ENCODE measurements at places on chromosomes 3 and 15.

DNA sequence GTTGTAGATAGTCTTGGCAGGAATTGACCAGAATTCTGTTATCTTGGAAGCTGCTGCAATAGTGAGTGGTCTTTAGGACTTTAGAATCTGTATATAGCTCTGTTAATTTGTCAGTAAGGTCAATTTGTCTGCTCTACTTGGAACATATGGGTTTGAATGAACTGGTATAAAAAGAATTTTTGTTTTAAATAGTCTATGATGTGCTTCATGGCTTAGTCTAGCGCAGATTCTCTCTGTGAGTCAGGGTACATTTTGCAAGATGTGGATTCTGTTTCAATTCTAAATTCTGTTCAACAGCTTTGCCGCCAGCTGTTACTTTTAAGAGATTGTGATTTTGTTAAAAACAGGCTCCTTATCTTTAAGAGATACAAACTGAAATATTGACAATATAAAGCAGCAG is 135.9 kb upstream of the AGBL1 start:
- no peak for DNase-seq

GRCh38 chr3:166191411-166191810 is 354.2 kb upstream of the BCHE start:
- DNase-seq = no peak

DNA sequence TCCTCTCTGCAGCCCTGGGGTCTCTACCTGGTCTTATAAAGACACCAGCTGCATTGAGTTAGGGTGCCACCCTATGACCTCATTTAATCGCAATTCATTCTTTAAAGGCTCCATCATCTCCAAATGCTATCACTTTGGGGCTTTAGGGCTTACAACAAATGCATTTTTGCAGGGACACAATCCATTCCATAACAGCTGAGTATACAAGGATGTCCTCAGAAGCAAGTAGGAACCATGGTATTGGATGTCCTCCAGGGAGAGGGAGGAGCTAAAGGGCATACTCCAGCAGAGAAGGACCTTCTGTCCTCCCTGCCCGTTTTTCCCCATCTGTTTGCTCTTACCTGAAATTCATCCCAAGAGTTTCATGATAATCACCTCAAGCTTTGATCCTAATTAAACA is 30.3 kb downstream of the UMPS start:
- no peak for DNase-seq

DNA sequence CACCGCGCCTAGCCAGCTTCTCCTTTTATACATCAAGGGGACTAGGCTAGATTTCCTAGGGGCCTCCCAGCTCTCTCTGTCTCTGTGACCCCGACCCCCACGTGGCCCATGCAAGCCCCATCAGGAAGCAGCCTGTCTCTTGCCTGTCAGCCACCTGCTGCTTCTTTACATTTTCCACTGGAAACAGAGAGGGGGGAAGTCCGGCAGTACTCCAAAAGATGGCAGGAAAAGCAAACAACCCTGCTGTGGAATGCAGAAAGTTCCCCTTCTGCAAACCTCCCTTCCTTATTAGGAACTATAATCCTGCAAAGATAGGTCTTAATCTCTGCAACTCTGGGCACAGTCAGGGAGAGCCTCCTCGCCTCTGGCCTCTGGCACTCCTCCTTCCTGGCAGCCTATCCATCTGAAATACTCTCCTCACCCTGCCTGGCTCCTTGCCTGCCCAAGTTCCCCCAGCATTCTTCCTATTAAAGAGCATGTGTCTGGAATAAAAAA is 47.4 kb upstream of the HACD2 start:
- DNase-seq = no peak

GRCh38 chr3:187896646-187897045 is 151.4 kb upstream of the BCL6 start:
- no peak for DNase-seq

GRCh38 chr15:101600035-101600434 is 52.1 kb downstream of the TM2D3 start:
- DNase-seq = no peak

GRCh38 chr3:195558602-195559001 is 15.5 kb upstream of the PPP1R2 start:
- DNase-seq = no peak

DNA sequence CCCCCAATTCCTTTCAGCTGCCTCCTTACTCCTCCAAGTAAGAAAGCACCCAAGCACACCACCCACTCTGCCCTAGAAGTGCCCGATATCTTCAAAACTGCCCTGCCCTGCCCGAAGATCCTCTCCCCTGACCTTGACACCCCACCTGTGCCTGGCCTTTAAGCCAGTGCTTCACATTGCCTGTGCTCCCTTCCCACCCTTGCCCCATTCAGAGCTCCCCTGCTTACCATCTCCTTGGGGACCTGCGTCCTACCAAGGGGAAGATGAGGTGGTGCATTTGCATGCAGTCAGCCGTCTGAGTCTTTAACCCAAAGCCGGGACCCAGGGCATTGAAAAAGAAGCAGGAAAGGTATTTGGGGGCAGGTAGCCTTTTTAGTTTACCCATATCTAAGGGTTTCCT is 73.5 kb upstream of the SLCO3A1 start:
- no peak for DNase-seq

DNA sequence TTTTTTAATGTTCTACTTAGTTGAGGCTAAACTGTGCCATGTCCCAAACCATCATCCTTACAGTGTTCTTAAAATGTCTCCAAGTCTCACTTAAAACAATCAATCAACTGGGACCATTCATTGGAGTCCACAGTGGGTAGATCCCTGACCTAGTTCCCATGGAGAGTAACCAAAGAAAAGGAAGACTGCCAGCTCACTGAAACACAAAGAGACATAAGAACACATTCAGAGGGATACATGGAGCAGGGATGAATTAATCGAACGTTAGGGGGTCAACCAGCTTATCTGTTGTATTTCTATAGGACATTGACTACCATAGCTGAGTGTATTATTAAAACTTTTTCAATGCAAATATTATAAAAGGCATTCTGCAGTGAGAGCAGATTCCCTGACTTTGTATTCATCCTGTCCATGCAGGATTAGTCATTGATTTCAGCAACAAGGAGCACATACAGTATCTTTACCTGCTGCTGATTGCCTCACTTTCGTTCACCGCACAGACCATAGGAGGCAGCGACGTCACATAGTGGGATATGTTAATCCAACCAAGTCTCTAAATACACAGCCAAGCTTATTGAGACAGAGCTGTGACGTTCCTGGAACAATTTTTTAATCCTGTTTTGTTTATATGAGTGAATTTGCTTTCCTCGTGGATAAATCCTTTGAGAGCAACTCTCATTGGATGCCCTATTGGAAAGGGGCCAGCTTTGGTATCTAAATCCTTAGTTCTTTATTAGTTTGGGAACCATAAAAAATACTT is 364.9 kb upstream of the RBMS3 start:
- DNase-seq = no peak

- no peak for DNase-seq
Observed at GRCh38 chr3:42513521-42513920, 11.1 kb downstream of the VIPR1 start.

DNA sequence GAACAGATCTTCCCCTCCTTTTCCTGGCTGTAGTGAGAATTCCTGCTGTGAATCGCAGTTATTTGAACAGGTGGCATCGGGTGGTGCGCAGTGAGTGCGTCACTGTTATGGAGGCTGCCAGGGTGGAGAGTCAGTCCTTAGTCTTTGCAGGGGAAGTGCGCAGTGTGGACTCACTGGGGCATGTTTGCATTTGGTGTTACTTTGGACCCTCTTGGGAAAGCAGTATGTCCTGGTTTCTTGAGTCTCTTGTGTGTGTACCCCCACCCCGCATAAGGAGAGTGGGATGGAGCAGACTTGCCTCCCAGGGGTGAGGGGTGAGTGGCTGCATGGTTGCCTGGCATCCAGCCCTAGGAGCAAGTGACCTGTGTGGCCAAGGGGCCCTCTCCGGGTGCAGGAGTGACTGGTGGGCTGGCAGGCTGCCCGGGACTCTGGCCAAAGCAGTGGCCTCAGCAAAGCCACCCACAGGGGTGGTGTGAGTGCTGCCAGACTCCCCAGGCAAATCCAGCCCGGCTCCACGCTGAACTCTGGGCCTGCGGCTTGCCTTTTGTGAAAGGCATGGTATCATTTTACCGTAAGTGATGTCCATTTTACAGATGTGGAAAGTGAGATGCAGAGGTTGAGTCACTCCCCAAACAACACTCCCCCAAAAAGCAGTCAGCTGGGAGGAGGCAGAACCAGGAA is 46.4 kb downstream of the DNASE1L3 start:
- no peak for DNase-seq

GRCh38 chr3:38337703-38338102 is 8.9 kb upstream of the XYLB start:
- DNase-seq = no peak

DNA sequence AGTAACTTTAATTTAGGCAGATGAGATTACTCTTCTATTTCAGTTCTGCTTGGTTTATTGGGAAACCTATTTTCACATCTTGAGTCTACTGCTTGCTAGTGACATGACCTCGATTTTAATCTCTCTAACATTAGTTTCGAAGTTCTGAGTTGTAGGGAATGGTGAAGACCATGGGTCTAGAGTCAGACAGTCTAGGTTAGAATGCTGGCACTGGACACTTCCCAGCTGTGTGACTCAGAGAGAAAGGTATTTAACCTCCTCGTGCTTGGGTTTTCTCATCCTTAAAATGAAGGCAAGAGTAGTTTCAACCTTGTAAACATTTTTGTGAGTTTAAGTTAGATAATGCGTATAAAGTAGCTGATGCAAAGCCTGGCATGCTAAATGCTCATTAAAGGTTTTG is 422.1 kb downstream of the GRM7 start:
- no peak for DNase-seq

DNA sequence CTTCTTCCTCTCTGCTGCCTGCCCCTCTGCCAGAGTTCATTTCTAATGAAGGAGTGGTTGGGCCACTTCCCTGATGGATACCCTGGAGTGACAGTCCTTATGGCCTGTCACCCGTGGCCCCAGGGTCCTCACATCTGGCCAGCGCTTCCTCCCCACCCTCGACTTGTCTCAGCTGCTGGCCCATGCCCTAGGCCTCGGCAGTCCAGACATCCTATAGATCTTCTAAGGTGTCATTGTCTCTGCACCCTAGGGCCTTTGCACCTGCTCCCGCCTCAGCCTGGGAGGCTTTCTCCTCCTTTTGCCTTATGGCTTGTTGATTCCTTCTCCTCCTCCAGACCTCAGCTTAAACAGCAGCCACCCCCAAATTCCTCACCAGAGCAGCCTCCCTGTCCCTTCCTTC is 181.0 kb downstream of the NSMCE3 start:
- no peak for DNase-seq

DNA sequence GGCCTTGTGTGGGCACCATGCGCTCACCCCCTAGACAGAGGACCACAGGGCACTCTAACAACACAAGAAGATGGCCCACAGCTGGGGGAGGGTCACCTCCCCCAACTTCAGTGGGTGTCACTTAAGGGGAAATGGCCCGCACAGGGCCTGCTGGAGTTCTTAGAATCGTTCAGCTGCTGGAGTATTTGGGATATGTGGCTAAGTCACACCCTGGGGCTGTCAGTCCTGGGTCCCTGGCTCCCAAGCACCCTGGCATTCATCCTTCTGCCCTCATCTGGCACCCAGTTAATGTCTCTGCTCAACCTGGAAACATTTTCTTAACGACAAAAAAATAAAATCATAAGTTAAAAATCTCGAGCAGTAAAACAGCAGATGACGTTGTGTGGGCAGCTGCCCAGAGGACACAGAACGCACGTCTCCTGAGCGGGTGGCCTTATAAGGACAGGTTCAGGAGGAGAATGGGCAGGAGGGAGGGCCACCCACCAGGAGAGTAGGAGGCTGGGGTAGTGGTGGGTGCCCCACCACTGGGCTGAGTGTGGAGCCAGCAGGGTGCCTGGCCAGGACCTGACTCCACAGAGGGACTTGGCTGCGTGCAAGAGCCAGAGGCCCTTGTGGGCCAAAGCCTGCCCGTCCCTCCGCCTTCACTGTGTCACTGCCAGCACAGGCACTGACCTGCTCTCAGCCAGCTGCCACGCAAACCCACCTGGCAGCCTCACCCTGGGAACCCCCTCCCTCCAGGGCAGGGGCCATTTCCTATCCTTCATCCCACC is 11.5 kb downstream of the KBTBD13 start:
- no peak for DNase-seq

DNA sequence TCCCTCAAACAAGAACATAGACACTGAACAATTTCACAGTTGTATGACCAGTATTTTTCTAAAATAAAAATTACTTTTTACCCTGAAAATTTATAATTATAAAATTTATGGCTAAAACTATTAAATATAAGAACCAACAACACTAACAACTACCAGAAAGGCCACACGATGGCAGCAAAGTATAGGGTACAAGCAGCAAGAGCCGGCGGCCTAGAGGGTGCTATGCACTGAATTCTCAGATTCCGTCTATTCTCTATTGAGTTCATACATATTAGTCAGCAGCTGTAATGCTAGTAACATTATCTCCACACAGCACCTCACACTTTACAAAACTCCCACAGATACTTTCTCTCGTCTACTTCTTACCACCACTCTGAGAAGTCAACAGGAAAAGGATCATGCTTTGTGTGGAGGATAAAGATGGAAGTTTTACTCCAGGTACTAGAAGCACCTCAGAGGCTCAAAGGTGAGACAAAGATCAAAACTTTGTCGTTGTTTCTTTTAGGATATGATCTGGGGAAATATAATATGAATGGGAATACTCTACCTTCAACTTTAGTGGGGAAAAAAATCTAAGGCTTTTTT is 160.5 kb downstream of the FGF12 start:
- peak; percentile 13 for DNase-seq

DNA sequence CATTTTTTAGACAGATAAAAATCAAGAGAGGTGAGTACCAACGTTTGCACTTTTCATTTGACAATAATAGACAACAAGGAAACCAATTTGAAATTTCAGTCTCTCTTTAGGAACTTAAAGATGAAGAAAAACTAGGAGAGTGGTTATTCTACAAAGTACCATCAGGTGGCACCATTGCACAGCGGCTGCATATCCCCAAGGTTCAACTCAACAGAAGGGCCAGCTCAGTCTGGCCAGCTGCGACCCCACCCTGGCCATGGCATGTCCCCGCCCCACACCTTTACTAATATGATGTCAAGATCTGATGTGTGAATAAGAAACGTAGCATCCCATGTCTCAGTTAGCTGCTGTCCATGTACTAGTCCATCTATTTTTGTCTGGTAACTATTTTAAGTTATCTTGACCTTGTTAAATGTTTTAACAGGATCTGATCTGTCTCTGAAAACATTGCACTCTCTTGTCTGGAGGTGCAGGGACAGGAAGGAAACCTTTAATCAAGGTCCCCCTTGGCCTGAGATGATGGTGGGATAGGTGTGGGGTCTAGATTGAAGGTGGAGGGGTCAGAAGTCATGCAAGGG is 35.5 kb upstream of the CGNL1 start:
- DNase-seq = no peak

- DNase-seq = no peak
Observed at GRCh38 chr3:46092702-46093080, 65.4 kb upstream of the XCR1 start.

- DNase-seq = no peak
Observed at GRCh38 chr3:35658686-35659085, 19.4 kb downstream of the ARPP21 start.

- DNase-seq = no peak
Observed at GRCh38 chr15:86106306-86106705, 26.6 kb downstream of the AGBL1 start.

GRCh38 chr15:85929786-85930185 is 135.1 kb upstream of the KLHL25 start:
- DNase-seq = no peak

GRCh38 chr15:46416544-46416943 is 781.7 kb downstream of the SQOR start:
- no peak for DNase-seq

- no peak for DNase-seq
Observed at GRCh38 chr15:49060710-49061495, 14.7 kb upstream of the SECISBP2L start.

All from activated CD4-positive, CD25-positive, alpha-beta regulatory T cell treated with anti-CD3 and anti-CD28 coated beads, Interleukin-2, amount 50 U/mL, for 16 hours (primary cell).